HCEC 1CT (cell line): ENCODE measurements at places on chromosomes 7 and 10.
A peak's percentile ranks its signal among the peaks of the same experiment; 100 is the strongest.

DNA sequence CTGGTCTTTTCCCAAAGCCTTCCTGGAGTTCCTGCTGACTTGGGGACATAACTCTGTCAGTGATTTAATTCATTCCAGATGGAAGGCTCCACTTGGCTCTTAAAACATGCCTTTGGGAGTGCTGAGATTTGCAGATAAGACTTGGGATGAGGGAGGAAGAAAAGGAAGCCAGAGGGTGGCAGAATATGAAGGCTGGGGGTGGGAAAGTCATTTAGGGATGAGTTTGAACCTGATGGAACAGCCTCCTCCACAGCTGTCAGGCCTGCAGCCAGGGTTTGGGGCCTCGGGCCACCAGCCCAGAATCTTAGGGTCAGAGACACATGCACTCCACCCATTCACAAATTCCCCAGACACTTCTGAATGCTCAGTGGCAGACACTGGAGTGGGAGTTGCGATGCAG lies 28.4 kb upstream of the EIF5AL1 start:
- no peak for DNase-seq

DNA sequence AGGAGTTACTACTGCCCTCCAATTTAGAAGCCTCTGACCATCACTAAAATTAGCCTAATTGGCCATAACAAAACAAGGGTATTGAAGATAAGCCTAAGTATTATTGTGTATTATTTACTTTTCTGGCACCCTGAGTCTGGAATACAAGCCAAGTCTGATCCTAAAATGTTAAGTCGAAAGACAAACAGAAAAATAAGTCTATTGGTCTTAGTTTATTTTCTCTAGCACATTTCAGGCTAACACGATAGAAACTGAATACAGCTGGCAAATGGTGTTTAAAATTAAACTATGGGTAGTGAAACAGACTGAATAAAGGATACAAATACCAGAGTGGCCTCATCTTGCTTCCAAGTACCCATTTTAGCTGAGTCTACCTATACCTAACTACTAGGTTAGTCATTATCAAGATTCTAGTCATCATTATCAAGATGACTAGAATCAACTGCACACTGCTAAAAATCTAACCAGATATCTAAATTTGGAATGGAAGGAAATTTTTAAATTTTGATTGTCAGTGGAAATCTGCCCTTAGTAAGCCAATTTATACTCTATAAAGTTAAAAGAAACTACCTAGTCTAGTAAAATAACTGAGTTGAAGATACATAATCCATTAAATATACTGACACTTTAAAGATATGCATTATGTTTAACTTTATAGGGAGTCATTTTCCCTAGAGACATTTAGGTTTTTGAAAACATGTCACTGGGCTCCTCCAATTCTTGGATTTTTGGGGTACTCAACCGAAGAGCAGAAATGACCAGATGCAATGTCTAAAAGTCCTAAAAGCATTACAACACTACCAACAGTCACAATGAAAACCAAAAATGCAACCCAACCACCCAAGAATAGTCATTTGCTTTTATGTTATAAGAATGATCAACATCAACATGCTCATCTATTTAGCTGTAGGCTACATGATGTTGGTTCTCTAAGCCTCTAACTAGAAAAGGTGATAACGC lies 80.9 kb downstream of the NT5C2 start:
- DNase-seq, result no peak

- no peak for DNase-seq
Measured at GRCh38 chr10:84181631-84182030, 8.0 kb downstream of the GPR15LG start.

DNA sequence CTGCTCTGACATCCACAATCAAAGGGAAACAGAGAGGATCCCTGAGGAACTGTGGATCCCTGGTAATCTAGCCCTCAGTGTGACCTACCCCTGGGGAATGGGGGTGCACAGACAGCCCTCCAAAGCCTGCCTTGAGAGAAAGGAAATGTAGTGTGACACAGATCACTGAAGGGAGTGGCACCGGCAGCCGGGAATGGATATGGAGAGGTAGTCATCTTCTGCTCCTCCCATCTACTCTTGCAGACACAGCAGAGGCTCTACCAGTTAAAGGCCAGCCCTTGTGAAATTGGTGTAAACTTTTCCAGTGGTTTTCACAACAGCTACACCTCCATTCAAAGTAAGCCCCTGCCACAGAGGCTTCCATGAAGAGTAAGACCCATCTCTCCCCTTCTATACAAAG lies 144.4 kb downstream of the PCDH15 start:
- no peak for DNase-seq

GRCh38 chr7:135109562-135109961 lies 38.3 kb upstream of the TMEM140 start:
- DNase-seq, result no peak

DNA sequence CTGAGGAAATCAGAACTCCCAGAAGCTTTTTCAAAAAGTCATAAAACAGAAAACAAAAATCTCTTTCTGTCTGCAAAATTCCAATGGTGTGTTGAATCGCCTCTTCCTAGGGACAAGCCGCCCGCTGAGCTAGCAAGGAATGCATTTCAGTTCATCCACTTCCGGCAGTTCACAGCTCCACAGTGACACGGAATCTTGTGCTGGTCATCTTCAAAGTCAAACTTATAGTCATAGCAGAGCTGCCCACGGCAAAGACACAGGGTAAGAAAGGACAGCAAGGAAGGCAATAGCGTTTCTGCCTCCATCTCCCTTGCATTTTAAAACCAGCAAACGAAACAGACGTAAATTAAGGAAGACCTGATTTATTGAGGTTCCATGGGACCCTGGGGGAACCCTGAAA lies 111.2 kb downstream of the GALNT11 start:
- peak; percentile 3 for DNase-seq

DNA sequence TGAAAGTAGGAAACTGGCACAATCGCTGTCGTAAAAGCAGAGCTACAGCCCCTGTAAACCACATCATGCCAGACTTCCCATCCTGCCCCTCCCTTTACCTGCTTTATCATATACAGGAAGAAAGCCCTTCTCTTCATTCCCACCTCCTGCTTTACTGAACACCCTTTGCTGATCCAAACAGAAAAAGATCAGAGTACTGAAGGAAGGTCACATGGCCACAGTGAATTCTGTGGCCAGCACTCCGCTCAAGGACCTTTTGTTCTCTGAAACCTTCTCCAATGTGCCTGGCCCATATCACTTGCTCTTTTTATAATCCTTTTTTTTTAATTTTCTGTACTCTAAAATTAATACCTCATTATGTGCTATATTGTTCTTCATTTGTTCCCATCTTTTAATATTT lies 108.8 kb upstream of the LRGUK start:
- DNase-seq, result no peak

GRCh38 chr7:120502825-120503224 lies 229.8 kb downstream of the KCND2 start:
- no peak for DNase-seq

DNA sequence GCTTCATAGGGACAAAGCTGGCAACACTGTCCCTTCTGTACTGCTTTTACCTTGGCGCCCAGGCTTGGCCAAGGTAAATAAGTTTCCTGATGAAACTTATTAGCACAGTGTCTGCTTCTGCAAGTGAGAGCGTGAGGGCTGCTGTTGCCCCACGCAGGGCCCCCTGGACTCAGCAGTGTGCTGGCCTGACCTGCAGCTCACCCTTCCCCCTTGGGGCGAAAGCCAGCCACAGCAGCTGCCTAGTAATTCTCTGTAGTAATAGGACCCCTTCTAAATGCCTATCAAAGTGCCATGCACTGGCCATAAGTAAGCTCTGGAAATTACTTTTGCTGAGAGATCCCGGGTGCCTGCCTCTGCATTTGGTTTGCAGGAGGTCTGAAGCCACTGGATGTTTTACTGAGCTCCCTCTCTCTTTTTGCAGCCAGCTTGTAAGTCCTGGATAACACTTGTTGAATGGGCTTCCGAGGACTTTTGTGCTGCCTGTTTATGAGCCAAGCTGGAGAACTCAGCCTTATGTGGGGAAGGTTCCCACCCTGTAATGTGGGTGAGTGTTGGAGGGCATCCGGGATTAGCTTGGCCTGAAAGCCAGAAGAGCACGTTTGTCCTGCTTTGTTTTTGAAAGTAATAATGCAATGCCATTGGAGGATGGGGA lies 293.9 kb downstream of the C7orf25 start:
- no peak for DNase-seq

DNA sequence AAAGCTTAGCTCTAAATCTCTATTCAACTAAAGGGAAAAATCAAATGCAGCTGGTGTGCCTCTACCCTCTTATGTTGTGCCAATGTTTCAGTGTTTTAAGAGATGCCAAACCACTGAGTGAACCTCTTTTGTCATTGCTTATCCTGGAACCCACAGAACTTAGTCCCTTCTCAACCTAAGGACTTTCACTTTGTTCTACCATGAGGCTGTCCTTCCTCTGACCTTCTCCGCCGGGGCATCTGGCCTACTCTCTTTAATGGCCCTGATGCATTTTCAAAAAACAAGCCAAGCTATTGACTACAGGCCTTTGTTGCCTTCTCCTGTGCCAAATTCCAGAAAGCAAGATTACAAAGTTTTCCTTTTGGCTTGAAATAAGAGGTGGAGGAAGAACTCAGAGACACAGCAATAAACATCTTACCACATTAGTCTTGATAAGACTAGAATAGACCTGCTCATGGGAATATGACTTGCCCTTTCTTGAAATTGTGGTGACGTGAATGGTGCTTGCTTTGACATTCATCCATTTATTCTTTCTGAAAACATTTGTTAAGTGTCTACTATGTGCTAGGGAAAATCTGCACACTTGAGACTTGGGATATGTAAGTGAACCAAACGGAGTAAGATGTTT lies 253.2 kb upstream of the SMIM30 start:
- no peak for DNase-seq

DNA sequence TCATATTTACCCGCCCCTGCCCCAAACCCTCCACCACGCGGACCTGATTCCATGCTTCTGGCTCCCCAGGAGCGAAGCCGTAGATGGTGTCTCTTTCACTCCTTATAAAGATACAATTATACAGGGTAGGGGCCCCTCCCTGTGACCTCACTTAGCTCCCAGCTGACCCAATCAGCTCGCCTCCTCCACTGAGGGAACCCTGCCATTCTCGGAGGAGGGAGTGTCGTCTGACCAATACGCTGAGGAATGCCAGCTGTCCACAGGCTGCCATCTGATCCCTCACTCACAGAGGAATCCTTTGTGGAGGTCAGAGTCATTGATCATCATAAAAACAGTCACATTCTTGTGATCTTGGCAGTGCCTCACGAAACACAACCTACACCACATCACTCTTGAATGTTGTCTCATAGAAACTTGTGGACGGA lies 67.5 kb upstream of the INSIG1 start:
- DNase-seq, result peak; percentile 100

GRCh38 chr7:71733107-71733870 lies 601.3 kb downstream of the GALNT17 start:
- DNase-seq, result no peak

GRCh38 chr10:43268491-43268890 lies 1.6 kb upstream of the RASGEF1A start:
- no peak for DNase-seq

GRCh38 chr10:79904671-79905321 lies 44.1 kb downstream of the SFTPD start:
- DNase-seq, result peak; percentile 40

DNA sequence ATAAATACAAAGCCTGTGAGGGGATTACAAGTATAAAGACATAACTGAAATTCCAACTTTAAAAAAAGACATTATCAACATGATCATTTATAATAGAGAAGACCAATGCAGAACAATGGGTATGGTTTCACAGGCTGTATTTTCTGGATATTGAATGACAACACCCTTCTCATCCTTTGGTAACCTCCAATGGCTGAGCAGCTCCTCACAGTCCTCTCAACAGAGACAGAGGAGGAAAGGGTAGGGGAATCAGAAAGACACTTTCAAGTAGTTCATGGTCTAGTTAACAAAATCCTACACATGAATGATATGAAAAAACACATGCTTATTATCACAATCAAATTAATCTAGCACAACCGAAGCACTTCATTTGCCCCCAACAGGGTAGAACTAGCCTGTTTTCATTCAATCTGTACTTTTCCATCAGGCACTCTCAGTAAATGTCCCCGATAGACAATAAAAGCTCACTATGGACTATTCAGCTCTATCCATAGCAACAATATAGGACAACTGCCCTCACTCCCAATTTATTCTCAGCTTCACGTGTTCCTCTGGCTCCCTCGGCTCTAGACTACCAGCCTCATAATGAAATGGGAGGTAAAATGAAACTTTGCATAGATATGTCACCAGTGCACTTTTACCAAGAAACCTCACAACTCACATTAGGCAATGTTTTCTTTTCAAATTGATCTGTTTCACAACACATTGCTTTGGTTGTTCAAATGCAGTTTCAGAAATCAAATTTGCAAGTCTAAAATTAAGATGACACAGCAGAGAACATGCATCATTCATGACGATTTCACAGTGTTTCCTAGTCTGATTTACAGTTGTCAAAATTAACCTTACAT lies 211.4 kb downstream of the THSD7A start:
- DNase-seq, result no peak

DNA sequence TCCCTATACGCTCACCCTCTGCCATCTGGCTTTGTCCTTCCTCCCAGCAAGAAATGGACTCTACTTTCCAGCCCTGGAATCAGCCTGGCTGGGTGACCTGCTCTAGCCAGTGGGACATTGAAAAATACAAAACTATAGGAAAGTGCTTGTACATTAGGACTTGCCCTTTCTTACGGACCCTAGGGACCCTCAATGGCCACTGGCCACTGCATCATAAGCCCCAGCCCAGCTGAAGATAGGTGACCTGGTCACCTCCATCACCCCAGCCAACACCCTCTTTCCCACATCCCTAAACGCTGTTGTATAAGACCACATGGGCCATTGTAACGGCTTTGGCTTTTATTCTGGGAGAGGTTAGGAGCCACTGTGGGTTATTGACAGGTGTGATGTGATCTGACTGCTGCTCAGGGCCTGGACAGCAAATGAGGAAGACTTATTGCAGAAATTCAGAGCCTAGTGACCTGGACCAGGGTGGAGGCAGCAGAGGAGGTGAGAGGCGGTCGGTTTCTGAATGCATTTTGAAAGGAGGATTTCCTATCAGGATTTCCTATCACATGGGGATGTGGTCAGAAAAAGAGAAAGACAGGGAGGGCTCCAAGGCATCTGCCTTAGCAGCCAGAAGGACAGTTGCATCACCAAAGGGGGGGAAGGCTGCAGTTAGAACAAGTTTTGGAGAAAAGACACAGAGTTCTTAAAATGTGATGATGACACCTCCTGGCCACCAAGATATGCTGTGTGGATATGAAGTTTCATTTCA lies 2.2 kb upstream of the LMBR1 start:
- DNase-seq, result no peak

DNA sequence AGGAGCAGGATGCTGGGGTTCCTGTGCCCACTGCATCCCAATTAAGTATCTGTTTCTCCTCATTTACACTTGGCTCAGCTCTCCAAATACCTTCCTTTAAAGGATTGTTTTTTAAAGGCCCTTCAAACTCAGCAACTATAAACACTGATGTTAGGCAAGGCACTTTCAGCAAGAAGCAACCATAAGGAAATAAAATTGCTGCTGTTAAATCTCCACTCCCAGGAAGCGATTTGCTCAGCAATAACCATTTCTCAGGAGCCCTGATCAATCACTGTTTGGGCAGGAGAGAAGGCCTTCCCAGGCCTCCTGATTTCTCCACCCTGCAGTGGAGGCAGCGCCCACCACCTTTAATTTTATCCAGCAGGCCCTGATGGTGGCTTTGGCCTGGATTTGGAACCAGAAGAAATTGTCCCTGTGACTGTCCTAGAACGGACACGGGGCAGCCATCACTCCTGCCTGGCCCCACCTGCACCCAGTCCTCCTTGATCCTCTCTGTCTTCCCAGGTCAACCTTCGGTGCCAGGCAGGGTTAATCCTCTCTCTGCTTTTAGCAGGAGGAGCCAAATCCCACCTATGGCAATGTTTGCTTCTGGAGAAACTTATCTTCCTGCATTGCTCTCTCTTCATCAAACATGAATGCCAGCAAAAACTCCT lies 199.8 kb downstream of the PLXNA4 start:
- DNase-seq, result no peak
